ENCODE measurements at places on chromosomes 16 and 17.

- no peak for DNase-seq
These were observed 11.2 kb downstream of the PIK3R5 start for GRCh38 chr17:8954339-8954738.

DNA sequence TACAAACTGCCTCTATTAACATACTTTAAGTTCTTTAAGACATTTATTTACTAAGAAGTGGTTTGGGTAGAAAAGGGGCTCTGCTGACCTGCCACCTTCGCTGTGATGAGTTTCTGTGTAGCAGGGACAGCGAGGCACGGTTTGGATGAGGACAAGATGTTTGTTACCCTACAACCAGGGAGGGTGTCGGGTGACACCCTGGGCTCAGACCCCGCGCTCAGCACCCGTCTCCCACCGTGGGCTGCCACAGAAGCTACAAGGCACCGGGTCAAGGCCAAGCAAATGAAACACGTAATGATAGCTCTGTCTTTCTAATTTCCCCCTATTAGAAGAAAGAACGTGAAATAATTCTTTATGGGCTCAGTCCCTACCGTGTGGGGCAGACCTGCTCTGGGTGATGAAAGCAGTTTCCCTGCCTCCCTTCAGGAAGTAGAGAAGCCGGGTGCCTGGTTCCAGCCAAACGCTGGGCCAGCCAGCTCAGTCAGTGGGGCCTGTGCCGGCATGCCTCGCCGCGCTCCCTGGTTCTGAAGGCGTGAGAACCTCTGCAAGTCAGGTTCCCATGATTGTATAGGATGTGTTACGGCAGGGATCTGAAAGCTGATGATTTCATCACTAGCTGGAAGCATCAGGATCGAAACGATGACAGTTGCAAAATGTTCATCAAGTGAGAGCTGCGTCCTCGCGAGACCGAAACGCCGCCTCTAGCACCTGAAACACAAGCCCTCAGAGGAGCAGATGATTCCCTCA is 3.9 kb downstream of the ZNF750 start:
- no peak for DNase-seq

- no peak for DNase-seq
These were observed 23.2 kb upstream of the CACNG5 start for GRCh38 chr17:66811683-66812054.

GRCh38 chr17:38912221-38912813 is 13.1 kb upstream of the LASP1NB start:
- no peak for DNase-seq

GRCh38 chr17:78237401-78238012 is 6.1 kb downstream of the TMEM235 start:
- peak; percentile 36 for DNase-seq

DNA sequence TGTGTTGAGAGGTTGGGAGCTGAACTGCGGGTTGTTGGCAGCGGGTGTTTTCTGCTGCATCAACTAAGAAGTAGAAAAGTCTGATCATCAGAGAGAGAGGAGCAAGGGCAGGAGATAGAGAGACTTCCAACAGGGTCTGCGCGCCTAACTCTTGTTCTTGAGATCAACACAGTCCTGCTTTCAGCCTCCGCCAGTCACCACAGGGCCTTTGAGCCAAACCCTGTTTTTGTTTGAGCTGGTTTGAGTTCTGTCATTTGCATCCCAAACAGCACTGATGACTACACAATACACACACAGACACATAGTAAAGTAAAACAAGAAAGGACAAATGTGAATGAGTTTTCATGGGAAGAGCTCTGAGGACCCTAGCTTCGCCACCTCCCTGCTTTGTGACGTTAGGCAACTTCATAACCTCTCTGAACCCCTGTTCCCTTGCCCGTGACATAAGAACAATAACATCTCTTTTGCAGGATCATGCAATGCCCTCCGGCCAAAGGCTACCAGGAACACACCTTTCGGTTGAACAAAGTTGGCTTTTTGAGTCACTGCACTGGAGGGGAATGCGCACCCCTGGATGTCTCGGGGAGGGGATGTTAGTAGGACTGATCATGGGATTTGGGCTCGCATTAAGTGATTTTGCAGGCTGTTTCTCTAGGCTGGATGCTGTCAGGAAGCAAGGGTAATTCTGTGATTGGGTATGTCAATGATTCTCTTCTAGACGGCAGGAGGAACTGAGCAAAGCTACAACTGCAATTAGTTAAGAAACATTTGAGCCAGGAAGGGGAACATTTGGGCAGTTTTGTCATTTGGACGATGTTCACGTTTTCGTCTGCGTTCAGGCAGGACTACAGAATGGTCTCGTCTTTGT is 92.3 kb downstream of the C16orf78 start:
- DNase-seq, result no peak

DNA sequence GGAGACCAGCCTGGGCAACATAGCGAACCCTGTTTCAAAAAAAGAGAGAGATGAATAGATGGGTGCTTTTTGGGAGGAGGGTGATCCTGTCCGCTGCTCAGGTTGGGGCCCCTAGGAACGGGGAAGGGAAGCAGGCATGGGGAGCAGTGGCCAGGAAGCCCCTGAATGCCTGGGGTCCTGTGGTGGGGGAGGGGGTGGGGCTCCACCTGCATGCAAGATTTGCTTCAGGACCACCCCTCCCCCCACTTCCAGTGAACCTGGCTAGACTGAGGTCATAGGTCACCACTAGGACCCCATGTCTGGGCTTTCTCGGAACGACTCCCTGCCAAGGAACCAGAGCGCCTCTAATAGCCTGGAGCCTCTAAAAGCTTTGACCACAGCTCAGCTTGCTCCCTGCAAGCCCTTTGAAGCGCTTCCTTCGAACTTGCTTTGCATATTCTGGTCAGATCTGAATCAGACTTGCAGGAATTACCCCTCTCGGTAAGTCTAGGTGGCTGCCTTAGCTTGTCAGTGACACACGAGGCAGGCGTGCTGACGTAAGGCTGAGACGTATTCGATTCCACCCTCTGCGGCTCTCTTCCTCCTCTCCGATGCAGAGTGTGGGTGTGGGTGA is 3.7 kb downstream of the SOCS3 start:
- DNase-seq, result no peak

DNA sequence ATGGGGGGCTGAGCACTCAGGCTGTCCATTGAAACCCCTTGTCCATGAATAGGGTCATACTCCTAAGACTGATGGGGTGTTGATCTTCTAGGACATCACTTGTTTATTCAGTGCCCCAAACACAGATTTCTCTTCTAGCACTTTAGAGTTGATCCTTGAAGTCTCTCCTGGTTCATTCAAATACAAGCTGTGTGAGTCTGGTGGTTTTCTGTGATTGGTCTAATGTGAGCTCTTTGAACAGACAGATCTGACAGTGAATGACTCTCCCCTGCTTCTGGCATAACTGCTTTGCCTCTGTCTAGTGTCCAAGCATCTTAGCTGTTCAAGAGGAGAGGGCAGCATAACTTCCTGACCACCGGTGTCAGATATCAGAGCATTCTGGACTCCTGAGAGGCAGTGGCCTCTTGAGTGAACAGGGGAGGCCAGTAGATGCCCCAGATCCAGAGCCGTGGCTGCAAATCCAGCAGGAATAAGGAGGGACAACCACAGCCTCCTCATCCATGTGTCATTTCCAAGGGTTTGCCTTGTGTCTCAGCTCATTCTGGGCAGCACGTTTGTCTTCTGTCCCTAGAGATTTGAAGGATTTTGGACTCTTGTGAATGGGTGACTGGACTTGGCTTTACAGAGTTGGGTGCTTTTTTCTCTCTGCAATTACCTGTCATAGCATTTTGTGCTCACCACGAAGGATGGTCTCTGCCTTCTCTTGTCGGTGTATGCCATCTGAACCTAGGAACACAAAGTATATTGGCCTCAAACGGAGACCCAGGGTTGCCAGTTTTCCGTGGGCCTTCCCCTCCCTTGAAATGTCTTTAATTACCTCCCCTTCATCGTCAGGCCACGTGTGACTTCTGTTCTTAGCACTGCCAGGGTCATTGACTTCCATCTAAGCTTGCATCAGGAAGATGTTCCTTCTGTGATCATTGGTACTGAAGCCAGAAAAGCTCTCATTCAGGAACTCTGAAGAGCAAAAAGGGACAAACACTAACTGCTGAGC is 13.9 kb upstream of the CLEC18C start:
- no peak for DNase-seq

All from anterior cingulate cortex (tissue), 58 donors.